ENCODE measurements at places on chromosomes 3 and 15.

- peak; percentile 86 for DNase-seq
Measured at GRCh38 chr3:122609798-122610559, 32.5 kb downstream of the PARP15 start.

GRCh38 chr3:10465161-10465560 is 40.2 kb downstream of the ATP2B2 start:
- DNase-seq: no peak

DNA sequence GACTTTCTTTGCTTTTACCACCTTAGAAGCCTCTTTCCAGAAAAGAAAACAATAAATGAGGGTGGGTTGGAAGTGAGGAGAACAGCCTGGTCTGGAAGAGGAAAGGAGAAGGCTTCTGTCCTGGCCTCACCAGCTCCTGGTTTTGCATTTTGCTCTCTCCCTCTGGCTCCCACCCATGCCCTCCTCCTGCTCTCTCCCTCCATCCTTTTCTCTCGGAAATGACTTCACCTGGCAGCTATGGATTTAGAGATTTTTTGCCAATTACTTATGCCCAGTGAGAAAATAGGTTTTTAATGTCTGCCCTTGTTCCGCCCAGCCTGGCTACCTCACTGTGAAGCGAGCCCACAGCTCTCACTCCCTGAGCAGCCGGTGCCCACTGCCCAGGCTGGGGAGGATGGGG is 77.9 kb upstream of the NTRK3 start:
- peak; percentile 14 for DNase-seq

DNA sequence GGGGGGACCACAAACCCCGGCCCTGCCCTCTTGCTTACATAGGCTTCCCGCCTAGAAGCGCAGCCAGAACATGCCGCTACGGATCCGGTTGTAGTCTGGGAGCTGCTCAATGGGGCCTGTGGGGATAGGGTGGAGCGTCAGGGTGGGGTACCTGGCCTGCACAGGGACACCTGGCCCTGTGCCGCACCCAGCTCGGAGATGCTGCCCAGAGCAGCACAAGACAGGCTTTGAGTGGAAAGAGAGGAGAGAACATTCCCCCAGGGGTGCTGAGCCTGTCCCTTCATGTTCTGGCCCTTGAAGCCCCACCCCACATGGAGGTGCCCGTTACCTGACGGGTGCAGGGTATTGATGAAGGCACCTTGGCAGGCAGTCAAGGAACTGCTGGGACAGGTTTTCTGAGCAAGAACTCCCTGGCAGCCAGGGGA is 4.0 kb upstream of the COL7A1 start:
- DNase-seq: no peak

DNA sequence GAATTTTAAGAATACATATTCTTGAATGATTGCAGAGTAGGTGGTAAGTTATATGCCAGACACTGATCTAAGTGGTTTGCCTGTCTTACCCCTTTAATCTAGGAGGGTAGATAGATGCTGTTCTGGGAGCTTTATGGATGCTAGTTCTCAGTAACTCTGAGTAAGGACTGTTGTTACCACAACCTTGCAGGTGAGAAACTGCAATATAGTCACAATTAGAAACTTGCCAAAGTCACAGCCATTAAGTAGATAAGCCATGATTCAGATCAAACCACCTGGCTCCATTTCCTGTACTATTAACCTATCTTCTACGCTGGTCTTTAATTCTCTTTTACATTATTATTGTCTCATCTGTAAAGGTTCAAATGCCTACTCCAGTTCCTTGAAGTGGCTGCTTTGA is 46.8 kb downstream of the UBE2E2 start:
- no peak for DNase-seq
